ENCODE measurements at places on chromosomes 11 and 22. TPM values are rescaled to one million over a fixed set of nuclear protein-coding genes. Genes with fewer than 3 reads are reported as not detected.

Gene OR8K3
- not detected for total RNA-seq

Gene CRACR2B
- 0.77 TPM for total RNA-seq

Gene EXPH5
- total RNA-seq = 6.9 TPM

Gene MS4A7
- total RNA-seq = 19.3 TPM

Gene RBM7
- 60.5 TPM for total RNA-seq

Gene SCGB1A1
- total RNA-seq = not detected

- no peak overlapping the region for H3K4me3 ChIP-seq
- H3K27me3 ChIP-seq = no peaks in the 10 kb centered on the region
- no peak for DNase-seq
- no peaks in the 10 kb centered on the region for H3K36me3 ChIP-seq
- H3K27ac ChIP-seq = no peak overlapping the region
Observed at GRCh38 chr11:65565624-65566453, 4.4 kb upstream of the ZNRD2 start.

DNA sequence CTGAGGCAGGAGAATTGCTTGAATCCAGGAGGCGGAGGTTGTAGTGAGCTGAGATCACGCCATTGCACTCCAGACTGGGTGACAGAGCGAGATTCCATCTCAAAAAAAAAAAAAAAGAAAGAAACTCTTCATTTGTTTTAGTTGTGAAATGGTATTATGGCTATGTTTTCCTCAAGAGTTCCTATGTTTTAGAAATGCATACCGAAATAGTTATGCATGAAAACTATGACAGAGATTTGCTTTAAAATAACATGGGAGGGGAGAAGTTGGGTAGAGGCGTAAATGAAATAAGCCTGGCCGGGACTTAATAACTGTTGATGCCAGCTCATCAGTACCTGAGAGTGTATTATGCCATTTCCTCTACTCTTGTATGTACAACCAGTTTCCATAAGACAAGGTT, 48.3 kb downstream of the FEZ1 start:
- H3K4me1 ChIP-seq = no peaks in the 10 kb centered on the region
- no peak overlapping the region for H3K4me3 ChIP-seq
- no peak overlapping the region for H3K27ac ChIP-seq
- DNase-seq = no peak
- no peaks in the 10 kb centered on the region for H3K36me3 ChIP-seq

DNA sequence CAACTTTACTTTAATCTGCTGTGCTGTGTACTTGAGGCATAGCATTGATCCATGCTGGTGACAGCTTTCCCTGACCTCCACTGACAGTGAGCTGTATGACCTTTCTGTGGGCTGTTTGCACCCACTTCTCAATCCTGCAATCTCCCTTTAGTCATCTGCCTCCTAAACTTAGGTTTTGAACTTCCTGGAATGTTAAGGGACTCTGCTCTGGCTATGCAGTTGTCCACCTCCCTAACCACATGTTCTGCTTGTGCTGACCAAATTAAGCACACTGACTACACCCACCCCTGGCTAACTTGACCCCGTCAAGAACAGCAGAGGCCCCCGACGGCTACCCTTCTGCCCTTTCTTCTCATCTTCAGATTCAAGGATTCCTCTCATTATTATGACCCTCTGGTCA, 89.1 kb upstream of the NTM start:
- H3K36me3 ChIP-seq = no peaks in the 10 kb centered on the region
- no peak overlapping the region for H3K4me3 ChIP-seq
- H3K27me3 ChIP-seq = no peaks in the 10 kb centered on the region
- no peaks in the 10 kb centered on the region for H3K4me1 ChIP-seq

- no peaks in the 10 kb centered on the region for H3K27me3 ChIP-seq
- H3K4me1 ChIP-seq = no peaks in the 10 kb centered on the region
- H3K27ac ChIP-seq = no peak overlapping the region
- no peaks in the 10 kb centered on the region for H3K36me3 ChIP-seq
Observed at GRCh38 chr22:46319319-46319718, 16.2 kb upstream of the TRMU start.

Data from uterus (tissue), 4 donors.